ENCODE measurements at places on chromosomes 4 and X.

DNA sequence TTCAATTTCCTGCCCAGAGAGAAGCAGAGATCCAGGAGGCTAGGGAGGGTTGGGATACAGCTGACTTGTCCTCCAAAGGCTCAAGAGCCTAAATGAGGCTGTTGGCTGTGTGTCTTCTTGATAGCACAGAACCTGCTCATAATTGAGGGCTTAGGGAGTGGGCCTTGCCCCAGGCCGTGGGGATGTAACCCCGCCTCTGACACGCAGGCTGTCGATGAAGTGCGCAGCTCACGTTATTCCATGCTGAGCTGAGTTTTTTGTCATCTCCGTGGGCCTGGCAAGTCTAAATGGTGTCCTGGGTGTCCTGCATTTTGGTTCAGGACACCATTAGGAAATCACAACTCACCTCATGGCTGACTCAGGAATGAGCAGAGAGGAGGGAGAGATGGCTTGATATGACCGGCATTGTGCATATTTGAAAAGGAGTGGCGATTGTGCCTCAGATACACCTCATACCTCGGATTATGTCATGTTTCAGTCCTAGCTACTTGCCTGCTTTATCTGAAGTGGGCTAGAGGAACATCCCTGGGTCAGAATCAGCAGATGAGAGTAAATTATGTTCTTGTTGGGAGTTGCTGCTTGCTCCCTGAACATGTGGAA is 43.7 kb downstream of the FHDC1 start:
- no peak for DNase-seq

DNA sequence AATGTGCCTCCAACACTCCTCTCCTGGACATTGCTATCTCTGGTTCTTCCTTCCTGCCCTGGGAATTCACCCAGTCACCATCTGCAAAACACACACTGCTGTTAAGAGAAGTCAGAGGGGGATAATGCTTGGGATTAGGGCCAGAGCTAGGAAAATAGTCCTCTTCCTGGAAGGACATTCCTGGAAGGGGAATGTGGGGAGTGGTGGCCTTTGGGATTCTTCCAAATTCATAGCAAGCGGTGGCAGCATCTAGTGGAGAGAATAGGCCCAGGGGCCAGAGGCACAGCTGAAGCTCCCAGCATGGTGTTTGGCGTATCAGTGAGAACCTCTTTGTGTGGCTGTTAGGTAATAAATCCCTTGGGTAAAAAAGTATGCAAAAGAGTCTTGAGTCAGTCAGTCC is 34.3 kb downstream of the SHROOM4 start:
- no peak for DNase-seq

DNA sequence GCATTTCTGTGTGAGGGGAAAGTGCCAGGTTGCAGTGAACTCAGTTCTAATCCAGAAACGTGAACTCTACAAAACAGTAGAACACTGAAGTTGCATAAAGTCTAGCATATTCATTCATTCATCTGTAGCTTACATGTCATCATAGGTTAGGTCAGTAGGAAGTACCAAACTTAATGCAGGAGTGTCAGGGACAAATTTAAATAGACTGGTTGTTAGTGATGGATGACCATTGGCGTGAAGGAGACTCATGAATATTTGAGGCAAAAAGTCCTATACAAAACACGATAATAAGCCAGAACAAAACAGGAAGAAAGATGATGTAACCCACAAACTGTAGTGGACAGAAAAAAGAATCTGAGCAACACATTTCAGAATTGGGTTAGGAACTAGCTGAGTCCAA is 592.8 kb upstream of the PCDH10 start:
- DNase-seq = no peak

DNA sequence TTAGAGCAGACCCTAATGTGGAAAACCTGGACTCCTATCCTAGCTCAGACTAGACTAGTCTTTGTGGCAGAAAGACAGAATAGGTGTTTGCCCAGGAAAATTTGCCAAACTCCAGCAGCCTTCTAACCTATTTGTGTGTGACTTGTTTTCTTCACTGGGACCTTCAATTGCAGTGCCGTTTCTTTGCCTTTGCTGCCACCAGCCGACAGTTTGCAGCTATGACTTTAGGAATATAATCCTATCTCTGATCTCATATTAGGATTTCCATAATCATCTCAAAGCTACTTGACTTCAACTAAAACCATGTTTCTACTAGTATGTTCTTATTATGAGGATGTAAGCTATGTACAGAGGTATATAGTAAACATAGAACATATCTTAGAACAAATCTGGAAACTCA is 60.2 kb upstream of the PGAM4 start:
- DNase-seq = no peak

DNA sequence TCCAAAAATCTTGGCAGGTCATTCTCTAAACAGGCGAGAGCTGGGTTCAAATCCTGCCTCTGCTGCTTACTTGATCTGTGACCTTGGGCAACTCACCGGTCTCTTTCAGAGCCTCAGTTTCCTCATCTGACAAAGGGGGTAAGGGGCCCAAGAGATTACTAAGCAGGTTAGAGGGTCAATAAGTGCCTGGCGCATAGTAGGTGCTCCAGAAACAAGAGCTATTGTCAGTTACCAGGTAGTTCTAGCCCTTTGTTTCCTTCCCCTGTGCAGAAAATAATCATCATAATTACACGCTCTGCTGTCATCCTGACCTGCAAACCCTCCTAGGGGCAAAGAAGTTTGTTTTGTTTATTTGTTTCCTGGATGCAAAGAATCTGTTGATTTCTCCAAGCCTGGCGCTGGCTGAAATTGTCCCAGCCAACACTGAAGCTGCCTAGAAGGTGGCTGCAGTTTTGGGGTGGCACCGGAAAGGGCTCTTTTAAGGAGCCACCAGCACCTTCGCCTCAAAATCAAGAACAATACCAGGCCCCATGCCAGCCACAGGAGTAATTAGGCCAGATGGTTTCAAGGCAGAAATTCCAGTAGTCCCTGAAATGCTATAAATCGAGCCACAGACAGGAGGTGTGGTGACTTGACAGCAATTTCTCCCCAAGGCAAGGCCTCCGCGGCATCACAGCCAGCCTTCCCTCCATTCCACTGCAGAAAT is 10.2 kb upstream of the KIAA0232 start:
- no peak for DNase-seq

DNA sequence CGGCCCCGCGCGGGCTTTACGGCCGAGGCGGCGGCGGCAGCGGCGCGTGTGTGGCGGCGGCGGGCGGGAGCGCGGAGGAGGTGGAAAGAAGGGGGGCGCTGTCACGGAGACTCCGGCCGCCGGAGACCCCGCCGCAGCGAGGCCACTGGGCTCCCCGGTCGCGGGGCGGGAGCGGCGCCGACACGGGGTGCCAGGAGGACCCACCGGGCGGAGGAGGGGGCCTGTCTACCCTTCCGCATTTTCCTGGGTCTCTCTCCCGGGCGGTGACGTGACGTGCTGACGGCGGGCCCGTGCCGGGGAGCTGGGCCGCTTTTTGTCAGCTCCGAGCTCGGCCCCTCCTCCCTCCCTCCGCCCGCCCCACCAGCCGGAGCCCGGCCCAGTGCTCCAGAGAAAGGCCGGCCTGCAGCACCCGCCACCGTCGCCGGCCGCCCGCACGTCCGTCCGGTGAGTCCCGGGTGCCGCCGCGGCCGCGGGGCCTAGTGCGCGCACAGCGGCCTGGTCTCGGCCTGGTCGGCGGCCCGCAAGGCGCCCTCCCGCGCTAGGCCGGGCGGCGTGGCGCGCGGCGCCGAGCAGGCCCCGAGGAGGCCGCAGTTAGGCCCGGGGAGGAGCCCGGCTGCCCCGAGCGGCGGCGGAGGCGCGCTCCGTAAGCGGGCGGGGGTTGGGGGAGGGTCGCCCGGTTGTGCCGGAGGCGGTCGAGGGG is at the start of gene ZFX:
Gene ZFX, plus strand, starts transcription at position 379 of the 700 bp plus-strand sequence. CDS start 23,014 bp downstream, outside the sequence.
- no peak for DNase-seq

GRCh38 chrX:118528071-118528737 is 32.6 kb downstream of the DOCK11 start:
- DNase-seq = no peak

GRCh38 chr4:77826275-77826674 is 7.1 kb upstream of the CNOT6L start:
- no peak for DNase-seq

GRCh38 chr4:30429813-30430761 is 290.1 kb upstream of the PCDH7 start:
- no peak for DNase-seq

DNA sequence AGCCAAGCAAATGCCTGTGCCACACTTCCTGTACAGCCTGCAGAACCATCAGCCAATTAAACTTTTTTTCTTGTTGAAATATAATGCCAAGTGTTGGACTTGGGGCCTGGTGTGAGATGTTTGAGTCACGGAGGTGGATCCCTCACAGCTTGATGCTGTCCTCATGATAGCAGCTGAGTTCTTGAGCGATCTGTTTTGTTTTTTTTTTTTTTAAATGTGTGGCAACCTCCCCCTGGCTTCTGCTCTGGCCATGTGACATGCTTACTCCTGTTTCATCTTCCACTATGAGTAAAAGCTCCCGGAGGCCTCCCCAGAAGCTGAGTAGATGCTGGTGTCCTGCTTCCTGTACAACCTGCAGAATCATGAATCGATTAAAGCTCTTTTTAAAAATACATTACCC is 973.3 kb upstream of the FTHL17 start:
- DNase-seq = no peak
